ENCODE measurements at places on chromosomes 16 and 17.

GRCh38 chr17:17698869-17699351 is 17.7 kb downstream of the RAI1 start:
- no peak for DNase-seq

DNA sequence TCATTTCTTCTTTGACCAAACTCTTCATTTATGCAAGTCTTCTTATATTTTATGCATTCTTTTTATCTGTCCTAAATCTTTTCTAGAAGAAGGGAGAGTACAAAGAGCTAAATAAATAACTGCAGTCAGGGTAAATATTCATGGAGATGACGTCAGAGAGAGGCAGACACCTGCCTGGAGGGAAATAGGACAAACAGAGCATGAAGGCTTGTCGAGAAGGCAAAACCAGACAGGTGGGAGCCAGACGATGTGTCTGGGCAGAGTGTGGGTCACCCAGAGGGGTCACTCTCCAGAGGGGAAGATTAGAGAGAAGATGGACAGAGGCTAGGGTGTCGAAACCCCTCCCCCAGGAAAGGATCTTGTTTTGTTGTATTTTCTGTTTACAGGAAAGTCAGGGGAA is 78.3 kb upstream of the RPL38 start:
- DNase-seq, result no peak

DNA sequence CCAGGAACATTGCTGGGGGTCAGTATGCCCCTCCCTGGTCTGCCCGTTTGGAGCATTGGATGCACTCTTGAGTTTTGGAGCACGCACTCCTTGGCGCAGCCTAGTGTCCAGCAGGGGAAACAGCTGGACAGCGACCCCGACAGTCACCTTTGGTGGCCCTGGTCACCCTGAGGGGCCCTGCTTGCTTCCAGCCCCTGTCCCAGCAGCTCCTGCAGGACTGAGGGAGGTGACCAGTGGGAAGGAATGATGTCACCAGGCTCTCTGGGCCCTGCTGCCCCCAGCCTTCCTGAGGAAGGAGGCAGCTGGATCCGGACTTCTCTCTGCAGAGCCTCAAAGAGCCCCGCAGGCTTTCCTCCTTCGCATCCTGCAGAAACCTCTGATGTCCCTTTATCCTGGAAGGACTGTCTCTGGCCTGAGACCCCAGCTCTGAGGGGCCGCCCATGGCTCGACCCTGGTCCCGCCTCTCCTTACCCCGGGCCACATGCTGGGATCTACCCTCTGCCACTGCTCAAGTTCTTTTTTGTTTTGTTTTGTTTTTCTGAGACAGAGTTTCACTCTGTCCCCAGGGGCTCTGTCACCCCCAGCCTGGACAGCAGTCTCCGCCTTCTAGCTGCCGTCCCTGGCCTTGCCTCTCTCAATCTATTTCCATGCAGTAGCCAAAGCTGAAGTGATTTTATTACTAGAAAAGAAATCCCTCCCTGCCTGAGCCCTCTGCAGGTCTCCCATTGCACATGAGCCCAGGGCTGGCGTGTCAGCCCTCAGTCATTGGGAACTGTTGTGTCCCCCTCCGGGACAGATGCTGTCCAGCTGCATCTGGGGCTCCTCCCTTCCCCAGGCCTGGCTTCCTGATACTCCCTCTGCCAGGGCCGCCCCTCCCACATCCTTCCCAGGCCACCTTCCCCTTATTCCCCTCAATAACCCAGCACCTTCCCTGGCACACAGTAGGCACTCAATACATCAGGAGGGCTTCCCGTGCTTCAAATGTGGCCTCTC is 11.6 kb downstream of the ZSCAN10 start:
- DNase-seq, result no peak

DNA sequence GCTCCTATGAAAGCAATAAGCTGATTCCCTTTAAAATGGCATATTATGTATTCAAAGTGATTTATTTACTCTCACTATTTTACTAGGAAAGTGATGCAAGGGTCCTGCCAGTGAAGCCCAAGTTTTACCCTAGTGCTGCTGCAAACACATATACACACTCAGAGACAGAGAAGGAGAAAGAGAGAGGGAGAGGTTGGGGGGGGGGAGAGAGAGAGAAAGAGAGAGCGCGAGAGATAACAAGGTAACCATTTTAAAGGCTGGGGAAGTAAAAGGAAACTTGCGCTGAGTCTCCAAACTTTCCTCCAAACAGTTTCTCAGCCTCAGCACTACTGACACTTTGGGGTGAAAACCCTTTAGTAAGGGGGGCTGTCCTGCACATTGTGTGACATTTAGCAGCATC is 5.9 kb downstream of the USP31 start:
- no peak for DNase-seq

DNA sequence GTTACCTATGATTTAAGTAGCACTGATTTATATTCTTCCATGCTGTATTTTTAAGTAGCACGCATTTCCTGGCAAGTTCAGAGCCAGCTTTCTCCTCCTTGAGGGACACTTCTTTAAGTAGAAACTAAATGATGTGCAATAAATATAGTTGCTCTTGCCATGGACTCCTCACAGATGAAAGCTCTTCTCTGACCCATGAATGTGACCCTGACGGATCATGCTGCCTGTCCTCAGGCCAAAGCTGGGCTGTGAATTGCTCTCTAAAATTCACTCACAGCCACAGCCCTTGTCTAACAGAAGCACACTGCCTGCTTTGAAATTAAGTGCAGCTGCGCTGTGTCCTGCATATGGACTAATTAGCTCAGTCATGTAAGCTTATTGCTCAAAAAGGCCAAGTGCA is 438.8 kb downstream of the PMP22 start:
- DNase-seq, result no peak

DNA sequence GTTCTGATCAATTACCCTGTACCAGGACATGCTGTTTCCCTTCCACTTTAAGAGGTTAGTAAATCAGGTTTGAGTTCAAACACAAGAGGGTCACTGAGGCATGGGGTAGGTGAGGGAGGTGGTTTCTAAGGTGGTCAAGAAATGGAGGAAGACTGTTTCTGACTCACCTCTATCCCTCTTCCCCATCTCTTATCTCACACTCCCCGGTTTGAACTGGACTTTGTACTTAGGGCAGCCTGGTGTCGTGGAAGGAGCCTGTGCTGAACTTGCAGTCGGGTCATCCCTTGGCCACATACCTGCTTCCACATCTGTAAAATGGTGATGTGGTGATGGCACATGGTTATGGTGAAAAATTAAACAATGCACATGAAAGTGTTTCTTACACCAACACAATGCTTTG is 17.2 kb upstream of the TMEM98 start:
- no peak for DNase-seq

- no peak for DNase-seq
Measured at GRCh38 chr16:88430185-88430523, 22.9 kb upstream of the ZFPM1 start.

- peak; percentile 70 for DNase-seq
Measured at GRCh38 chr17:35568561-35568960, 7.9 kb upstream of the SLFN14 start.

DNA sequence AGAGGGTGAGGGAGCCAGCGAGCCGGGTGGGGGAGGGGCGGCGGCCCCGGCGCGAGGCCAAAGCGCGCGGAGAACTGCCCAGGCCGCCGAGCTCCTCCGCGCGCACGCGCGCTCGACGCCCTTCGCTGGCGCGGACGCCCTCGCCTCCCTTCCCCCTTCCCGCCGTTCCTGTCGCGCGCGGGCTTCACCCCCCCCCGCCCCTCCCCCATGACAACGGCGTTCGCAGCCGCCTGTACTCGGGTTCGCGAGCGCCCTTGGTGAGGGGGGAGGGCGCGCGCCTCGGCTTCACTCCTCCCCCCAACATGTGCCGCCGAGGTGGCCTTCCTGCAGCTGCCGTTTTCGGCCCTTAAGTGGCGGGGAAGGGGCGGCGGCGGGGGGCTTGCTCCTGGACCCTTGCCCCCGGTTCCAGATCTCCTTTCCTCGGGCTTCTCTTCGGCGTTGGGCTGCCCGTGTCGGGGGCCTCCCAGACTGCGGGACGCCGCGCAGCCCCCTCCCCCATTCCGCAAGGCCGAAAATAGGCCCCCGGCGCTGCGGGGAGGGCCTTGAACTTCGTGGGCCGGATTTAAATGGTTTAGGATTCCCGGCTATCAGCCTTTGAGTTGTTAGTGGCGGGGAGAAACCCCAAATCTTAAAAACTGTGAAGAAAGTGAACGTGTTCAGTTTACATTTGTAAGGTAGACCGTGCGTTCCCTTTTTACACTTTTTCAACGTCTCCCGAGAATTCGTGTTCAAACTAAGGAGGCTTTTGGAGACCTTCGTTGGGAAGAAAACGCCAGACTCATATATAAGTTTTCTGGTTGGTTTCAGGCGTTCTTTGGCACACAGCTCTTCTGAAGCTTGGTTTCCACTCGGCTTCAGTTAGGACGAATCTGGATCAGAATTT is 653 bp downstream of the SRRM2 start:
- peak; percentile 79 for DNase-seq

GRCh38 chr16:30984669-30985400 is at the start of gene HSD3B7:
TSS of gene HSD3B7 (plus strand) at chr16:30985207. CDS start at chr16:30985659, 452 bp downstream.
- DNase-seq, result peak; percentile 83

DNA sequence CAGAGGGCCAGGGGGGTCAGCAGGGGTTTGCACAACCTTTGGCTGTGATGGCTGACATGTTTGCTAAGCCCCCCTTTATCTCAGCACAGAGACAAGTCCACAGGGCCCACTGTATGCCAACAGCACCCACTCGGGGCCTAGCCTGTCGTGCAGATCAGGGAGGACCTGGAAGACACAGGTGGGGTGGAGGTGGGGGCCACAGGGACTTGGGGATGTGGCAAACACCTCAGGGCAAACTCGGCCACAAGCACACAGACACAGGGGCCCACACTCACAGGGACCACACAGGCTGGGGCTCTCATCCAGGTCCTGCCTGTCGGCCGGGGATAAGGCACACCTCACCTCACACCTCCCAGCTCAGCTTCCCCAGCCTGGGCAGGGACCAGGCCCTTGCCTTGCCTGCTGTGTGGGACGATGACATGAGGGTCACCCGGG is 87.9 kb downstream of the C16orf78 start:
- no peak for DNase-seq

DNA sequence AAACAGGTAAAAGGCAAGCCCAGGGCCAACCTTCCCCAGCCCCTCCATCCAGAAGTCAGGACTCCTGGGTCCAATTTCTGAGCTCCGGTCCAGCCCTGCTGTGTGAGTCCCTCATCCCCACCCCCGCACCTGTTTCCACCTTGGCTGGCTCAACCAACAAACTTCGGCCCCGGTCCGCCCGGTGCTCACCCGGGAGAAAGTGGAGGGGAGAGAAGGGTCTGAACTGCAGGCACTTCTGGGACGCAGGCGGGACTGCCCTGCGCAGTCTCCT is 541 bp downstream of the RHBDF2 start:
- DNase-seq, result no peak

- DNase-seq, result peak; percentile 19
Measured at GRCh38 chr17:410543-411401, 58.2 kb upstream of the RPH3AL start.

- peak; percentile 48 for DNase-seq
Measured at GRCh38 chr16:57945740-57946138, 25.2 kb downstream of the CNGB1 start.

DNA sequence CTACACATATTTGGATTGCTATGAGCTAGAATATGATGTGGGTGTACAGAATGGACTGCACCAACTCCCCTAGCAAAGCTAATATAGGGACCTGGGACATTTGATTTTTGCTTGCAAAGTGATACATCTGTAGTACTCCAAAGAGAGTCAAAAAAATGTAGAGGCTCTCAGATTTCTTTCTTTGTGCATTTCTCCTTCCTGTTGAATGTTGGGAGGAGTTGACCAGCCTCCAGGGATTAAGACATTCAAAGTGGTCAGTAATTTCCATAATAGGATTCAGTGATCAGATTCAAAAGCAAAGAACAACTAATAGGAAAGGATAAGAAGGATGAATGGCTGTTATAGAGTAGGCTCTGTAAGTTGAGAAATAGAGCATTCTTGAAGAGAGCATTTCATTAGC is 934.9 kb downstream of the KCNJ2 start:
- no peak for DNase-seq

DNA sequence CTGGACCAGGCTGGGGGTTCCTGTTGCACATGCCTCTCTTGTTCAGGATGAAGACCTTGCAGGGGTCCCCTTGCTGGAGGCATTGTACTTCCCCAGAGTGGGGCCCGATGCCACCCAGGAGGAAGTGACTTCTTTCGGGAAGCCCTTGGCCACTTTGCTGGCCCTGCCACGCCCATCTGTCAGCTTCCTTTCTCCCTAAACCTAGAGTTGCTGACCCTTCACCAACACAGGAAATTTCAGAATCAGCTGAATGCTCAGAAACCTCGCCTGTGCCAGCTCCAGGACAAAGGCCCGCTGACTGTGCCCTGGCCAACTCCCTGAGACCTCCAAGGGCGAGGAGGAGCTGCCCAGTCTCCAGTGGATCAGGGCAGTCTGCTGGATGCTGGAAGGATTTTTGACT is 26.7 kb downstream of the WNT9B start:
- DNase-seq, result no peak

DNA sequence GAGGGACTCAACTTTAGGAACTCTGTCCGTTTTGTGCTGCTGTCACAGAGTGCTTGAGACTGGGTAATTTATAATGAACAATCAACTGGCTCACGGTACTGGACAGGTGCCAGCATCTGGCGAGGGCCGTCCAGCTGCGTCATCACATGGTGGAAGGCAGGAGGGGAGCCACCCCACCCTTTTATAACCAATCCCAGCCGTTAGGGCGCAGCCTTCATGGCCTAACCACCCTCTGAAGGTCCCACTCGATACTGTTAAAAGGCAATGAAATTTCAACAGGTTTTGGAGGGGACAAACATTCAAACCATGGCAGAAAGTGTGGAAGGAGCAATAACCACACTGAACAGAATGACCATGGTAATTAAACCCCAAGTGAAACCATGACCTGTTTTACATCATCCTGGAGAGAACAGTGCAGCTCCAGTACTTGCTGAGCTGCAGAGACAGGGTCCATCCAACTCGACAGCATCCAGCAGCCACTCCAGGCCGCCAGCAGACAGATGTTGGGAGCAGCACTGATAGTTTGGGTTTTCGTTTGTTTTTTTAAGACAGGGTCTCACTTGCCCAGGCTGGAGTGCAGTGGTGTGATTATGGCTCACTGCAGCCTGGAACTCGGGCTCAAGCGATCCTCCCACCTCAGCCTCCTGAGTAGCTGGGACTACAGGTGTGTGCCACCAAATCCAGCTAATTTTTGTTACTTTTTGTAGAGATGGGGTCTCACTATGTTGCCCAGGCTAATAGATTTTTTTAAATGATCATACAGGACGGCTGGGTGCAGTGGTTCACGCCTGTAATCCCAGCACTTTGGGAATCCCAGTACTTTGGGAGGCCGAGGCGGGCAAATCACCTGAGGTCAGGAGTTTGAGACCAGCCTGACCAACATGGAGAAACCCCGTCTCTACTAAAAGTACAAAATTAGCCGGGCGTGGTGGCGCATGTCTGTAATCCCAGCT is 11.0 kb downstream of the CHMP6 start:
- DNase-seq, result peak; percentile 44

- DNase-seq, result peak; percentile 56
Measured at GRCh38 chr17:42675965-42676423, 800 bp downstream of the PLEKHH3 start.

DNA sequence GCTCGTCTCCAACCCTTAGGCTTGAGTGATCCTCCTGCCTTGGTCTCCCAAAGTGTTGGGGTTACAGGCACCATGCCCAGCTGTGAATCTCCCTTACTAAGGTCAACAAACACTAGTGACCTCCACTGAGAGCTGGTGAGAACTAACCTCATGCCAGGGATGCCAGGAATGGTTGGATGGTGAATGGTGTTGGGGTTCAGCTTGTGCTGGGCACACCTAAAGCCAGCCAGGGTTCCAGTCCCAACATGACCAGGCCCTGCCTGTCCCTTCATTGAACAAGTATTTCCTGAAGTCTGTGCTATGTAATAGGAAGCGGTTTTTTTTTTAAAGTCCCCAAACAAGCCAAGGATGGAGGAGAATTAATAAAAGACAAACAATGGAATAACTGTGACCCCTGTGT is 56.0 kb upstream of the TOB1 start:
- DNase-seq, result no peak

All from choroid plexus epithelial cell (primary cell).